ENCODE measurements at places on chromosomes 16 and 17. TPM values are rescaled to one million over a fixed set of nuclear protein-coding genes. Genes with fewer than 3 reads are reported as not detected.

DNA sequence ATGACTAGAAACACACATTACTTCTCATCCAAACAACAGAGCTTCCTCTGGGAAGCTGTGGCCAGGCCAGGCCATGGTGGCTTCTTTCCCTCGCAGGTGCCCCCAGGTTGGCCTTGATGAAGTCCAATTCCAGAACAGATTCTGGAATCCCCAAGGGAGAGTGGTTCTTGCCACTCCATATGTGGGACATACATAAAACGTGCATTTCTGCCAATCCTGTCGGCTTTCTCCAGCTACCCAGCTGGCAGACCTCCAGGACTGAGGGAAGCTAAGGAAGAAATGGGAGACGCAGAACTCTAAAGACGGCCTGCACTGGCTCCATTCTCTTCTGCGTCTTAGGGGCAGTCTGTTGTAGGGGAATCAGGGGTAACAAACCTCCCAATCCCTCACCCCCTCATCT, 219.2 kb upstream of the CDH5 start:
- no peak for DNase-seq

DNA sequence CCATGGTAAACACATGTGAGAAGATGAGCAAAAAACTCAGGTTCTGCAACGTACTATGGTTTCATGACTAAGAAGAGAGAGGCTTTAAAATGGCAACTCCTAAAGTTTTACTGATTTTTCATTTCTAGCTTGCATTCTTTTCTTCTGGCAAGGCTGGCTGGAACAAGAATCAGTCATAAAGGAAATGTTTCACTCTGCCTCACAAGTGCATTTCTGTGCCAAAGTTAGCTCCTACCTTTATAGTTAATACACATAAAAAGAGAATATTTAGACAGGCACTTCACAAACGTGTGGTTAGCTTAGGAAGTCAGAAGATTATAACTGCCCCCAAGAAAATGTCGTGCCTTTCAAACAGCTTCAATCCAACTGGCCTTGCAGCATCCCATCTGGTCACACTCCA, 417.1 kb upstream of the CDH11 start:
- peak; percentile 60 for DNase-seq

DNA sequence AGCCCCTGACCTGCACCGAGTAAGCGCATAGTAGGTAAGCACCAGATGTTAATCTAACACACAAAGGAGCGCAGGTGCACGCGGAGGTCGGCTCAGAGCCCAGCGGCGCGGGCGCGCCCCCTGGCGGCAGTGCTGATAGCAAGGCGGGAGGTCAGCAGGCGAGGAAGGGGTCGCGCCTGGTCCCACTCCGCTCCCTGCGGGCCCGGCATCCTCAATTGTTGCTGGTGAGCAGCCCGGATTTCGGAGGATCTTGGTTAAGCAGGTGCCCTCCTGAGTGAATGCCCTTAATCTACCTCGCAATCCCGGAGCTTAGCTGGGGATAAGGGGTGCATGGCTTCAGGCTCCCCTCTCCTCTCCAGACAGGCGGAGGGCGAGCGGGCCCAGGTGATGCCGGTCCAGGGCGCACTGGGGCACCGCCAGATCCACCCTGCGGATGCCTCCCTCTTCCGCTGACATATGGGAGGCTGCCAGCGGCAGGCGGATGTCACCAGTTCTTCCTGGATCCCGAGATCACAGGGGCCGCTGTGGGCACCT, 4.0 kb upstream of the WNT3 start:
- no peak for DNase-seq

GRCh38 chr17:51200295-51200694, 34.1 kb downstream of the NME2 start:
- no peak for DNase-seq

The ADAP2 gene
- 1.1 TPM for total RNA-seq
